CD14-positive monocyte (primary cell): ENCODE measurements at places on chromosomes 6 and 20.
A peak's percentile ranks its signal among the peaks of the same experiment; 100 is the strongest.

- DNase-seq = no peak
These were observed 3.0 kb upstream of the DDX43 start for GRCh38 chr6:73391675-73392074.

GRCh38 chr20:47749339-47749738 lies 35.9 kb downstream of the SULF2 start:
- DNase-seq = no peak

DNA sequence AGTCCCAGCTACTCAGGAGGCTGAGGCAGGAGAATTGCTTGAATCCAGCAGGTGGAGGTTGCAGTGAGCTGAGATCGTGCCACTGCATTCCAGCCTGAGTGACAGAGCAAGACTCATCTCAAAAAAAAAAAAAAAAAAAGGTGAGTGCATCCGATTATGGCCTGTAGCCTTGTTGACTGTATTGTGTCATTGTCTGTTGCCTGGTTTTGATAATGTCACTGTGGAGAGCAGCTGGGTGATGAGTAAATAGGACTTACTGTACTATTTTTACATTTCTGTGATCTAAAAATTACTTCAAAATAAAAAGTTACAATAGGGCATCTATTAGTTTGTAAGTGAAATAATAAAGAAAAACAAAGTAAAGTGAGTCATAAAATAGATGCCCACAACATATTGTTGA lies 134.1 kb upstream of the SALL4 start:
- DNase-seq = no peak

DNA sequence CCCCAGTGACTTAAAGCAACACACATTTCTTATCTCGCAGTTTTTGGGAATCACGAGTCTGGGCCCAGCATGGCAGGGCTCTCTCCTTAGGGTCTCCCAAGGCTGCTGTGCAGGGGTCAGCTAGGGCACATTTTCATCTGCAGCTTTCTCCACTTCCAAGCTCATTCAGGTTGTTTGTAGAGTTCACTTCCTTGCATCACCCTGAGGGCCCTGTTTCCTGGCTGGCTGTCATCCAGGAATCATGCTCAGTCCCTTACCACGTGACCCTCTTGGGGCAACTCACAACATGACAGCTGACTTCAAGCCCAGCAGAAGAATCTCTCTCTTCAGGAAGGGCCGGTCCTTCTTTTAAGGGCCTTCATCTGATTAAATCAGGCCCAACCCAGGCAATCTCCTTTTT lies 21.3 kb downstream of the SNAP25 start:
- DNase-seq = peak; percentile 18

GRCh38 chr6:10421921-10422736 lies 7.3 kb upstream of the TFAP2A start:
- no peak for DNase-seq

GRCh38 chr6:45949256-45949655 lies 66.4 kb downstream of the CLIC5 start:
- DNase-seq = no peak

GRCh38 chr6:46637933-46638332 lies 14.7 kb downstream of the CYP39A1 start:
- no peak for DNase-seq

GRCh38 chr6:158737710-158738615 lies 81.2 kb downstream of the EZR start:
- peak; percentile 60 for DNase-seq

DNA sequence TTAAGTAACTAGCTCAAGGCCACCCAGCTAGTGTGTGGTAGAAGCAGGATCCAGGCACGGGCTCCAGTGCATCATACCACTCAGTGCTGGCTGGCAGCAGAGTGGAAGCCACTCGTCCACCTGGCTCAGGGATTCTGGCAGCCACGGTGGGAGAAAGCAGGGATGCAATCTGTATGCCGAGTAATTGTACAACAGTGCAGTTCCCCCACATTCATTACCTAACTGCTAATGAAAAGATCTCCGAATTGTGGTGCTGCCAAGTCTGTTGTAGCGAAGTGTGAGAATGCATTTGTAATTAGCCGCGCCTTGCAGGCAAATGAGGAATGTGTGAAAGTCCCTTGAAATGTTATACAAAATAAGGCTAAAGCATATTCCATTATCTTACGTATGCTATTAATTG lies 29.0 kb downstream of the KCNG1 start:
- DNase-seq = no peak

- peak; percentile 24 for DNase-seq
These were observed 752.2 kb upstream of the MARCKS start for GRCh38 chr6:113104951-113105350.

GRCh38 chr6:89198235-89198634 lies 18.9 kb downstream of the GABRR1 start:
- no peak for DNase-seq

GRCh38 chr20:7207186-7207798 lies 439.8 kb downstream of the BMP2 start:
- no peak for DNase-seq
